Left ventricle myocardium inferior (tissue), 1 donor: ENCODE measurements at places on chromosomes 6 and 20. TPM values are rescaled to one million over a fixed set of nuclear protein-coding genes. Genes with fewer than 3 reads are reported as not detected.

Gene DEFB124
- not detected for total RNA-seq

Gene RWDD2A
- 3.3 TPM for total RNA-seq

Gene PPP1R3G
- total RNA-seq: 11.1 TPM

Gene ME1
- 22.3 TPM for total RNA-seq

Gene RSPO3
- 0.27 TPM for total RNA-seq

Gene RSPH4A
- not detected for total RNA-seq

Gene GABRR1
- total RNA-seq: not detected

Gene SLC2A4RG
- 79.2 TPM for total RNA-seq

Gene UST
- 3.3 TPM for total RNA-seq

Gene SAMD3
- not detected for total RNA-seq

Gene CCN5
- 37.0 TPM for total RNA-seq

- DNase-seq: no peak
Observed at GRCh38 chr20:3557237-3557785, 86.5 kb downstream of the ATRN start.

DNA sequence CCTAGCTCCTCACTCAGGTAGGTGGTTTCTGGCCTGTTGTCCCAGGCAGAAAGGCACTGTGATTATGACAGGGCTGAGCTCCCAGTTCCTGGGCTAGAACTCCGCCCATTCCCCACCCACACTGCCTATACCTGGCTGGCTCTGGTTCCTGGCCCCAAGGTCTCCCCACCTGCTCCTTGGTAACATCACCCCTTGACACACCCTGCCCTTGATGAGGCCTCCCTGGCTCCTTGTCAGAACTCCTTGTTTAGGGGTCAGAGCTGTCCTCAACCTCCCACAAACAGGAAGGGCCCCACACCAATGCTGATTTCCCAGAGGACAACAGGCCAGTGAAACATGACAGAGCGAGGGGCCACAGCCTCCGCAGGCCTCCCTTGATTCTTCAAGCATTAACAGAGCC, 15.5 kb upstream of the MYMX start:
- DNase-seq: no peak

- no peak for DNase-seq
Observed at GRCh38 chr20:19990850-19991249, 26.3 kb upstream of the NAA20 start.

DNA sequence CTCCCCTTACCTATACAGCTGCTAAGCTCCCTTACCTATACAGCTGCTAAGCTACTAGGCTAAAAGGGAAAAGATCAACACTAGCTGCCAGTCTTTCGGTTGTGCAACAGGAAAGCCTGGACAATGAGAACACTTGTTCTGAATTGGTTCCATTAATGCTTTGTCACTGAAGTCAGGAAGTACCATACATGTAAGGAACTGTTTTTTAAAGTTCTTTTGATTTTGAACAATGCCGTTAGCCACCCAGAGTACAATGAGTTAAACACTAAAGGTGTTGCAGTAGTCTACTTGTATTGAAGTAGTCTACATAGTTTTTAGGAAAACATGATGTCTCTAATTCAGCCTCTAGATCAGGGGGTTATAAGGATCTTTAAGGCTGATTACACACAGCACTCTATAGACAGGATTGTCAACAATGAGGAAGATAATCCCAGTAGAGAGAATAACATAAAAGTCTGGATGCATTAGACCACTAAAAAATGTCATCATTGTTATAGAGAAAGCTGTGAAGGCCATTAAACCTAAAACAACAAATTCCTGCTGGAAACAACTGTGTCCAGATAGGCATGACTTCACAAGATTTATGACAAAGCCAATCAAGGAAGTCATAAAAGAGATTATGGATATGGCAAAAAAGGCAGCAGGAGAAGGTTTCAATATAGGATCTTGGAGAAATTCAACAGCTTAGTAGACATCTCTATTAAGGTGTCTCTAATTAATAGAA, 306.3 kb downstream of the PHF3 start:
- no peak for DNase-seq

- DNase-seq: no peak
Observed at GRCh38 chr6:46626228-46626909, 26.2 kb downstream of the CYP39A1 start.

DNA sequence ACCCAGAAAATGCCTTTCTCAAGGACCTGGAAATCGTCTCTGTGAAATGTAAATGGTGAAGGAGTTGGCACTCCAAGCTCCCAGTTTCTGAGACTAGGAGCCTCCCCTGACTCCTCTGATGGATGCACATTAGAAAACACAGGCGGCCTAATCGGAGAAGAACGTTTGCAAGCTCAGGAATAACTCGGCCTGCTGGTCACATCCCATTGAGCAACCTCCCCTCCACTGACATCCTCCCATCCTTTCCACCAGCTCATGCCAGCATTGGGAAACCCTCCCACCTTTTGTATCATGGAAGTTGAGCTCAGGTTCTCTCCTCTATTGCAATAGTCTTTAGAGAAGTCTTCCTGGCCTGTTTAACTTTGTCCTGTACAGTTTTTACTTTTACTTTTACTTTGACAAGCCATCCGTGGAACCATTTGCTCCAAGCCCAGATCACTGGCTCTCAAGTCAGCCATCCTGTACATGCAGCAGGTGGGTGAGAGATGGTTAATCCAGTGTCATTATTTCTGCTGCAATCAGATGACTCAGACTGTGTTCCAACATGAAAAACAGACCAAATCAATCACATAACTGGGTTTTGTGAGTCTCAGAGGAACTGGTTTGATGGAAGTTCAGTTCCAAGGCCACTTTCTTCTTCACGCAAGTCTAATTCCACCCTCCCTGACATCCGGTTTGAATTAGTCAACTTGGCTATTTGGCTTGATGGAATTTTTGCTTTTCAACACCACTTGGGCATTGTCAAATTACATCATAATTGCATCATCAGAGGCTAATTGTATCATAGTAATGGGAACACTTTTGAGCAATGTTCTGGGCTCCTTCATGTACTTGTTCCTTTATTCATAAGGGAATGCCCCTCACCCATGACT, 619.4 kb upstream of the CDH4 start:
- no peak for DNase-seq

GRCh38 chr20:11826334-11826733, 91.4 kb upstream of the BTBD3 start:
- DNase-seq: no peak

GRCh38 chr6:86722131-86722530, 215.2 kb upstream of the HTR1E start:
- DNase-seq: no peak

- DNase-seq: no peak
Observed at GRCh38 chr20:16944745-16945144, 196.6 kb downstream of the OTOR start.
